ENCODE measurements at places on chromosomes 4 and X.

- DNase-seq = no peak
Measured at GRCh38 chr4:4995908-4996265, 23.4 kb downstream of the CYTL1 start.

GRCh38 chr4:21134994-21135393 is 434.7 kb downstream of the PACRGL start:
- no peak for DNase-seq

GRCh38 chrX:65607070-65607742 is 60.2 kb upstream of the MSN start:
- peak; percentile 65 for DNase-seq

DNA sequence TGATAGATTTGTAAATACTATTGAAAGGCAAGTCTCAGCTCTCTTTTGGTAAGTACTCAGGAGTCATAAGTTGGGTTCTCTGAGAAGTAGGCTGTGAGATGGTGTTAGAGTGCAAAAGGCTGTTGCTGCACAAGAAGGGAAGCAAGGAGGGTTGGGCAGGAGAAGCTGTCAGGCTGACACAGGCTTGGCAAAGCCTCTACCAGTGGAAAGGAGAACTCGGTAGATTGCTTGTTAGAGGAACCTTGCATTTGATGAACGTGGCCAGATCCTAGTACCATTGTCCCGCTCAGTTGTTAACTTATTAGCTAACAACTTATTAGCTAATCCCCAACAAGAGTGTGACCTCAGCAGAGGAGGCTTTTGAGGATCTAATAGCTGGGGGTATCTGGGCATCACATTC is 449.3 kb upstream of the BOD1L1 start:
- DNase-seq = peak; percentile 56

- no peak for DNase-seq
Measured at GRCh38 chrX:54564936-54565335, 34.9 kb downstream of the GNL3L start.

- DNase-seq = no peak
Measured at GRCh38 chr4:57445686-57446085, 335.5 kb upstream of the IGFBP7 start.

DNA sequence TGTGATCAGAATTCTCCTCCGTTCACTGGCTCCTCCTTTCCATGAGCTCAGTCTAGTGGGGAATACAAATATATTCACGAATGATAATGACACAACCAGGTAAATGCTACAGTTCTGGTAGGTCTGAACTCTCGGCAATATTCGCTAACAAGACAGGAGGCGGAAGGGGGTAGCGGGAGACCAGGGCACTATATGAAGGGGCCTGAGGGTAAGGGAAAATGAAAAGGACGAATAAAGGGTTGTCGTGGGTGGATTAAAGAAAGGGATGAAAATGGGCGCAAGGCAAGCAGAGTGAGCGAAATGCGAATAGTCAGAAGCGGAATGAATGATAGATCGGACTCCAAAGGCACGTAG is 743 bp downstream of the NKAP start:
- peak; percentile 1 for DNase-seq

- DNase-seq = no peak
Measured at GRCh38 chr4:80731436-80731835, 299.1 kb upstream of the BMP3 start.

GRCh38 chrX:106954041-106954440 is 33.8 kb downstream of the CLDN2 start:
- no peak for DNase-seq

GRCh38 chr4:56958111-56958517 is 19.3 kb downstream of the NOA1 start:
- DNase-seq = peak; percentile 86

GRCh38 chr4:158200214-158200613 is 10.1 kb upstream of the TMEM144 start:
- DNase-seq = no peak

DNA sequence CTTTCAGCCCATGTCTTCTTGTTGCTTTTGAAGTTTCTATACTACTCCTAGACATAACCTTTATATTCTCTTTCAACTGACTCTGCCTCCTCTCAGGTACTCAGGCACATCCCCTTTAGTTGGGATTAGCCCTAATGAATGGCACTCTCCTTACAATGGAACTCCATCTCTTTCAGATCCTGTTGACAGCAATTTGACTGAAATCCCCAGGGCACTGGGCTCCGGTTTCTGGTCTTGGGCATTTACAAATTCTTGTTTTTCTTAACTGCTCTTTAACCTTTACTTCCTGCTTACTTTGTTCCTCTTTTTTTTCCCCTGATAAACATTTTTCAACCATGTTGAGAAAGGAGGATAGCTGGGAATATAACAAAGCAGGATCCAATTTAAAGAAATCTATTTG is 68.9 kb downstream of the ENOX2 start:
- DNase-seq = peak; percentile 50

- DNase-seq = no peak
Measured at GRCh38 chr4:150874338-150875226, 140.5 kb downstream of the LRBA start.

GRCh38 chr4:115945026-115945425 is 831.6 kb upstream of the NDST4 start:
- DNase-seq = no peak

- DNase-seq = no peak
Measured at GRCh38 chrX:53486285-53486684, 52.1 kb upstream of the HSD17B10 start.

DNA sequence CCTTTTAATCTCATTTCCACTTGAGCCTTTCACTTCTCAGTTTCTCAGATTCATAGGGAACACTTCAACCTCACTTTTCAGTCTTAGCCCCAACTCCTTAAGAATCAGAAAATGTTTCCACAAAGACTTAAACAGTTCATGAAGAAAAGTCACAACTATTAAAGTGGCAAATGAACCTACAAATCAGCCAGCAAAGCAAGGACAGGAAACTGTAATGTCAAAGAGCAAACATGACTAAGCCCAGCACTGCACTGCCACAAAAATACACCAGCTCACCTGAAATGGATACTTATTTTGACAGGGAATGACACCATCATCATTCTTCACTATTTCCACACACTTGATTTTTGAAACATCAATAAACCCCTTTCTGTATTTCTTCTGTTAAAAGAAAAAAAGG is 41.8 kb upstream of the TXK start:
- no peak for DNase-seq

DNA sequence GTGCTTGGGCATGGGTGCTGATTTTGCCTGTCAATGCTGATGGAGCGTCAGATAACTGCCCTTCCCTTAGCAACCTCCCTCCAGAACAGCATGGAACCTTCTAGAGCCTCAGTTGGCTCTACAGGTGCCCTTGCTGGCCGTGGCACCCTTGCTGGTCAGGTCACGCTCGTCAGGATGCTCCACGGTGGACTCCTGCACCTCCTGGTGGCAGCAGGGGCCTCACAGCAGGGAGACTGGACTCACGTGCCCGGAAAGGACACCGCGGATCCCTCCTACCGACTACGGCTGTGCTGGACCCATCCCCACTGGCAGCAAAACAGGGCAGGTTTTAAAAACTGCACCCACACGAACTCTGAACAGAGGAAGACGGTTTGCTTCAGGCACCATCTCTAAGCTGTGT is 82.1 kb upstream of the AFAP1 start:
- DNase-seq = no peak

- DNase-seq = no peak
Measured at GRCh38 chr4:107997794-107998193, 8.1 kb downstream of the HADH start.

DNA sequence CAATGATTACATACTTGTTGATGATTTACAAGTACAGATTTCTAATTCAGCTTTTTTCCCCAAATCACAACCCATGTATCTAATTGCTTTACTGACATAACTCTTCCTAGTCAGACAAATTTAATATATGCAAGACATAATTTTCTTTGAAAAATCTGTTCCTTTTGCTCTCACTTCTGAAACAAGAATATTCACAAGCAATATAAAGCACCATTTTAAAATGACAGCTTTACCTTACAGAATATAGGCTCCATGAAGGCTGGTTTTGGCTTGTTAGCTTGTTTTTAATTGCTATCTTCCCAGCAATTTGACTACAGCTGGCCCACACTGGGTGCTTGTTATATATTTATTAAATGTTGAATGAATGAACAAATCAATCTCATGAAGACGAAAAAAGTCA is 24.5 kb downstream of the GPM6A start:
- DNase-seq = no peak

GRCh38 chr4:173910891-173911290 is 372.6 kb downstream of the FBXO8 start:
- DNase-seq = peak; percentile 83

All from suppressor macrophage (primary cell).